ENCODE measurements at places on chromosomes 7 and 10.
A peak's percentile ranks its signal among the peaks of the same experiment; 100 is the strongest.

GRCh38 chr7:113086431-113086888 is at the start of gene GPR85:
Gene GPR85 (minus strand): TSS chr7:113086827. CDS start chr7:113084721, 2,106 bp downstream.
- H3K4me1 ChIP-seq = peaks cover 6% of the 10 kb centered on the region
- DNase-seq = peak; percentile 12
- H3K27me3 ChIP-seq = no peaks in the 10 kb centered on the region
- no peak within 1 kb of the TSS for H3K27ac ChIP-seq
- H3K4me3 ChIP-seq = peak within 1 kb of the TSS; percentile 45

GRCh38 chr7:75650062-75650461 is 88.7 kb downstream of the HIP1 start:
- H3K4me3 ChIP-seq = no peak overlapping the region
- no peaks in the 10 kb centered on the region for H3K36me3 ChIP-seq
- no peak overlapping the region for H3K27ac ChIP-seq
- no peaks in the 10 kb centered on the region for H3K4me1 ChIP-seq

GRCh38 chr7:38169847-38170246 is 8.2 kb upstream of the STARD3NL start:
- no peak overlapping the region for H3K4me3 ChIP-seq
- no peaks in the 10 kb centered on the region for H3K27me3 ChIP-seq
- H3K36me3 ChIP-seq = no peaks in the 10 kb centered on the region
- H3K27ac ChIP-seq = no peak overlapping the region

DNA sequence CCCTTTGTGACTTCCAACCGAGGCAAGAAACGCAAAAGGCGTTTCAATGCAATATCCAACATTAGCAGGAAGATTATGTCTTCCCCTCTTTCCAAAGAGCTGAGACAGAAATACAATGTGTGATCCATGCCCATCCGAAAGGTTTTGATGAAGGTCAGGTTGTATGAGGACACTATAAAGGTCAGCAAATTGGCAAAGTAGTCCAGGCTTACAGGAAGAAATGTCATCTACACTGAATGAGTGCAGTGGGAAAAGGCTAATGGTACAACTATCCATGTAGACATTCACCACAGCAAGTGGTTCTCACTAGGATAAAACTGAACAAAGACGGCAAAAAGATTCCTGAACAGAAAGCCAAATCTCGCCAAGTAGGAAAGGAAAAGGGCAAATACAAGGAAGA is 27.8 kb upstream of the DNA2 start:
- no peaks in the 10 kb centered on the region for H3K4me1 ChIP-seq
- DNase-seq = no peak
- H3K36me3 ChIP-seq = peaks cover 15% of the 10 kb centered on the region
- H3K27ac ChIP-seq = no peak overlapping the region
- H3K27me3 ChIP-seq = no peaks in the 10 kb centered on the region
- H3K4me3 ChIP-seq = no peak overlapping the region

DNA sequence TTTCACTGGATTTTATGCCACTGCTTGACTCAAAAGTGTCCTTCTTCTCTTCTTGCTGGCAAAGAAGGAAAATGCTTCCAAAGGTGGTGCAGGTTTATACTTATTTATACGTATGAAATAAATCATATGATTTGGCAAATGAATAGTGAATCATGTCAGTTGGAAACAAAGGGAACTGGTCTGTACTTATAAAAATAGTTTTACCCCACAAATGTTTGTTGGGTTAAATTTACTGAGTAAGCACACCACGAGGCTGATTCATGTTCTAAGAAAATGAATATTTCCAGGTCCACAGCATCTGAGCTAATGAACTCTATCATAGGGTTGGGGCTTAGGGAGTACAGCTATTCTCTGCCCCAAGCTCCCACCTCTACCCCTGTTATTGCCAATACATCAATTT is 232.2 kb downstream of the TRIL start:
- no peaks in the 10 kb centered on the region for H3K27me3 ChIP-seq
- H3K4me1 ChIP-seq = no peaks in the 10 kb centered on the region
- no peak for DNase-seq

GRCh38 chr10:26781797-26782196 is 79.0 kb downstream of the ABI1 start:
- H3K27me3 ChIP-seq = no peaks in the 10 kb centered on the region
- H3K4me3 ChIP-seq = peak overlapping the region; percentile 8
- H3K27ac ChIP-seq = peak overlapping the region; percentile 69
- peaks cover 42% of the 10 kb centered on the region for H3K4me1 ChIP-seq
- DNase-seq = no peak
- H3K36me3 ChIP-seq = peaks cover 11% of the 10 kb centered on the region

DNA sequence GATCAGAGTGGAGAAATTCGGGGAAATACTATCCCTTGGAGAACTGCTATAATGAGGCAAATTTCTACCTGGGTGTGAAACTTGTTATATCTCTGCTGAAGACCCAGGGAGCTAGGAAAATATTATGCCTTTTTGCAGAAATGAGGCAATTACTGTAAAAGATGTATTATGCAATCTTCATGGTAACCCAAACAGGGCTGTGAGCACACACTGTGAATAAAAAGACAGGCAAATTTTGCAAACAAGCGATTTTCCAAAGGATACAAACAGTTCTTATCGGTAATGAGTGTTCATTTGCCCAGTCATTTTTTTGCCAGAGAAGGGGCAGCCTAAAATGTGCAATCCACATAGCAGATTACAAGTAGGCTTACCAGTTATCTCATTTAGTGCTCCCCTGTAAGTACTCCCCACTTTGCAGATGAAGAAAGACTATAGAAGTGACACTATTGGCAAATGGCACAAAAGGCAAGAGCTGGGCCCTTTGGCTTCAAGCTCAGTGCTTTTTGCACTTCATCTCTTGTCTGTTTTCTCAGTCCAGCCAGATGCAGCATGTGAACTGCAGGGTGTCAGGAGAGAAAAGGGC is 205.8 kb downstream of the HECW1 start:
- H3K36me3 ChIP-seq = no peaks in the 10 kb centered on the region
- H3K27ac ChIP-seq = no peak overlapping the region
- no peaks in the 10 kb centered on the region for H3K27me3 ChIP-seq
- no peak for DNase-seq

DNA sequence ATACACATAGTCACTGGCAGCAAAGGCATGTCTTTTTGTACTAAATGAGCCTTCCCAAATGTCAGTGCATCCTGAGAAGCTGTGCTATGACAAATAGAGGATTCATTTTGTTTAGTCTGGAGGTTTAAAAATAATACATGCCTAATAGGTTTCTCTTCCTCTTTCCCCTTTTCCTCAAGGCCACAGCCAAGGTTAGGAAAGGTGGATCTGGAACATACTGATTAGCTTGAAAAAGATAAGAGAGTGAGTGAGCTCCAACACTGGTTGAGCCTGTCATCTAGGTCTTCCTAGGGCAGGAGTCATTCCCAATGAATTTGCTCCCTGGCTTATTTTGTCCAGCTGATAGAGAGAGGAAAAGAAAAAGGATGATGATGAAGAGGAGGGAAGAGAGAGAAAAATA is 14.4 kb upstream of the SP4 start:
- H3K4me3 ChIP-seq = no peak overlapping the region
- H3K27me3 ChIP-seq = no peaks in the 10 kb centered on the region
- H3K36me3 ChIP-seq = no peaks in the 10 kb centered on the region
- H3K27ac ChIP-seq = no peak overlapping the region

GRCh38 chr10:100993986-100994708 is 5.5 kb upstream of the LZTS2 start:
- no peak overlapping the region for H3K27ac ChIP-seq
- no peak for DNase-seq
- no peaks in the 10 kb centered on the region for H3K27me3 ChIP-seq

GRCh38 chr7:142496545-142496991 is 238.7 kb upstream of the PRSS58 start:
- peak; percentile 41 for DNase-seq
- H3K4me3 ChIP-seq = no peak overlapping the region
- no peaks in the 10 kb centered on the region for H3K4me1 ChIP-seq
- H3K27me3 ChIP-seq = no peaks in the 10 kb centered on the region

- no peak for DNase-seq
- no peaks in the 10 kb centered on the region for H3K4me1 ChIP-seq
- no peaks in the 10 kb centered on the region for H3K27me3 ChIP-seq
- no peak overlapping the region for H3K4me3 ChIP-seq
These were observed 134.1 kb downstream of the SH2D4B start for GRCh38 chr10:80671847-80672246.

DNA sequence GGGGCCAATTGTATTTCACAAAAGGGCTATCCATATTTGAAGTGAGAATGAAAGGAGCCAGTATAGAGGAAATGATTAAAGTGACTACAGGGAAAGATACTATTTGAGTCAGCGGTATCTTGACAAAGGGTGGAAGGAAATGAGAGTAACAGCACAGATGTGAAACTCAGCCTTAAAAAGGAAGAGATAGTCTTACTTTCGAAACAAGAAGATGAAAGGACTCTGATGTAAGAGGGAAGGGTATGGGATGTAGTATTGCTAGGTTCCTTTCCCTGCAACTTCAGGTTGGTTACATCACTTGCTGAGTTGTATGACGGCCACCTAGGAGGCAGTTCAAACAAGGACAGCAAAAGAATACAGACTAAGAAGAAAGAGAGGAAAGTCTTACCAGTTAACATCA is 13.7 kb downstream of the CISD1 start:
- DNase-seq = peak; percentile 66
- peaks cover 9% of the 10 kb centered on the region for H3K4me1 ChIP-seq
- H3K27ac ChIP-seq = peak overlapping the region; percentile 71
- peaks cover 8% of the 10 kb centered on the region for H3K36me3 ChIP-seq

- no peaks in the 10 kb centered on the region for H3K27me3 ChIP-seq
- DNase-seq = no peak
- H3K36me3 ChIP-seq = no peaks in the 10 kb centered on the region
These were observed 21.9 kb downstream of the CHRM2 start for GRCh38 chr7:136890399-136890798.

- peaks cover 7% of the 10 kb centered on the region for H3K36me3 ChIP-seq
- no peak overlapping the region for H3K27ac ChIP-seq
- H3K27me3 ChIP-seq = no peaks in the 10 kb centered on the region
- DNase-seq = no peak
- peaks cover 27% of the 10 kb centered on the region for H3K4me1 ChIP-seq
- peak overlapping the region; percentile 41 for H3K4me3 ChIP-seq
These were observed 23.6 kb downstream of the ZNF783 start for GRCh38 chr7:149285603-149286002.

- H3K27me3 ChIP-seq = peaks cover 23% of the 10 kb centered on the region
- no peaks in the 10 kb centered on the region for H3K36me3 ChIP-seq
- no peak for DNase-seq
- no peak overlapping the region for H3K4me3 ChIP-seq
These were observed 3.9 kb downstream of the ADAM12 start for GRCh38 chr10:126384269-126384873.

GRCh38 chr7:55552320-55553023 is 19.8 kb downstream of the VOPP1 start:
- H3K27ac ChIP-seq = no peak overlapping the region
- DNase-seq = no peak
- H3K4me3 ChIP-seq = no peak overlapping the region
- peaks cover 90% of the 10 kb centered on the region for H3K4me1 ChIP-seq

DNA sequence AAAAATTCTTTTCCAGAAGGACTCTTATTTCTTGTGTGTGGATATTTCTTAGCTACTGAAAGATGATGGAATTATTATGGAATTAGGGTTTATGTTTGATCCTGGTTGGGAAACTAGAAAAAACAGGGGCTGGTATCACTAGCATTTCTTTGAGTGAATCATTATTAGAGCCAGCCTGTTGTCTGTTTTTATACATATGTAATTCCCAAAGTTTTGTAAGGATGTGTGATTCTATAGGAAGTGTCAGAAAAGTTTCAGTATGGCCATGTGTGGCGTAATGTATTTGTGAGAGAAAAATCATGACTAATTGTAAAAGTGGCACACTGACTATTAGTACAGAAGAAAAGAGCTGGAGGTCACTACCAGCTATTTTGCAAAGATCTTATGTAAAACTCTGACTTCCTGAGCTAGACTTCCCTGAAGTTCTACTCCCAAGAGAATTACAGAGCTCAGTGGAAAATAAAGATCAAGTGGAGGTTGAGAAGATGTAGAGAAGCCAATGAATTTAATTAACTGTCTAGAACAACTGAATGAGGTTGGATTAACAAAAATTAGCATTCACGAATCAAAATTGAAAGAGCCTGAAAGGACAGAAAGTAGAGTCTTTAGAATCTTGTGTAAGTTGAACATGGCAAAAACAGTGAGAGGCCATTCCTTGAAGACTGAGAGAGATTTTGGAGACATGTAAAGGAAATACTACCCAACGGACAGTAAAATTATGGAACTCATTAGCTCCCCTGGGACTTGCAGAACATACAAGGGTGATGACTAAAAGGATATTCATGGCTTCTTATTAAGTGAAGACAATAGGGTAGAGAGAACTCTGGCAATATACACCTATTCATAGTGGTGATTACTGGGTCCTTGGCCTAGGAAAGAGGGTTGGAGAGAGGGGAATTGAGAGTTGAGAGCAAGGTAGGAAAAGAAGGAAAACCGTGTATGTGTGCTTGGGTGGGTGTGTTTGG is 12.5 kb downstream of the ZNF365 start:
- H3K27ac ChIP-seq = no peak overlapping the region
- H3K36me3 ChIP-seq = no peaks in the 10 kb centered on the region
- DNase-seq = no peak
- no peaks in the 10 kb centered on the region for H3K4me1 ChIP-seq
- no peaks in the 10 kb centered on the region for H3K27me3 ChIP-seq
- H3K4me3 ChIP-seq = no peak overlapping the region

DNA sequence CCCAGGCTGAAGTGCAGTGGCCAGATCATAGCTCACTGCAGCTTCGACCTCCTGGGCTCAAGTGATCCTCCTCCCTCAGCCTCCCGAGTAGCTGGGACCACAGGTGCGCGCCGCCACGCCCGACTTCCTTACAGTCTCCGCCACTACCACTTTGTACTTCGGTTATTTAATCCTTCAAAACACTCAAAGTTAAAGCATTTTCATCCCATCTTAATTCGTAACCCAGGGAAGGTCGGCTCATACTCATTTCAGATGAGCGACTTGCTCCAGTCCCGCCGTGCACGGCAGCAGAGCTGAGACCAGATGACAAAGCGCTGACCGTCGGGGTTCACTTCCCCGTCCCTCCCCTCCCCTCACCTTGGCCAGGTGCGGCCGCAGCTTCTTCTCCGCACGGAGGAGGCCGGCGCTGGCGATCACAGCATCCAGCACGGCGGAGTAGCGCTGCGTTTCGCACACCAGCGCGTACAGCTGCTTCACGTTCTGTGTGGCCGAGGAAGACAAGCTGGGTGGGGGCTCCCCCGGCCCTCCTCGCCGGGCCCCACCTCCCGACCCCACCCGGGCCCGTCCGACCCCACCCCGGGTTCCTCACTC is 457 bp downstream of the NSUN5 start:
- no peak for DNase-seq
- H3K27me3 ChIP-seq = no peaks in the 10 kb centered on the region
- peaks cover 34% of the 10 kb centered on the region for H3K36me3 ChIP-seq
- H3K4me3 ChIP-seq = peak overlapping the region; percentile 80
- H3K27ac ChIP-seq = no peak overlapping the region

- peaks cover 11% of the 10 kb centered on the region for H3K4me1 ChIP-seq
- H3K27me3 ChIP-seq = no peaks in the 10 kb centered on the region
- DNase-seq = peak; percentile 78
- H3K4me3 ChIP-seq = peak overlapping the region; percentile 58
These were observed 7.4 kb upstream of the APBB1IP start for GRCh38 chr10:26430641-26431163.

DNA sequence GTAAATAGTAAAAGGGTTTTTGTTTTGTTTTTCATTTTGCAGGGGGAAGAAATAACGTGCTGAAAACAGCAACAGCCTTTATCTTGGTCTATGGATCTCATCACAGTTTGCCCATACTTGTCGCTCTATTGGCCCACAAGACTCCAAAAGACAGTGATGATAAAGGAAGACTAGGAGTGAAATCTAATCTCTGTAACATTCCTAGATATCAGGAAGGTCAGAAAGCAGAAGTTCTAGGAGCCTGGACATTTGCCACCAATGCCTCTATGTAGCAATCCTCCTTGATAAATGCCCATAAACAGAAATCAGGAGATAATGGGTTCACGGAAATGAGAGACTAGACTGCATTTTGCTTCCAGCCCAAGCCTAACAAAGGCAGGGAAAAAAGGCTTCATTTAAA is 8.9 kb downstream of the CUBN start:
- H3K36me3 ChIP-seq = no peaks in the 10 kb centered on the region
- no peaks in the 10 kb centered on the region for H3K4me1 ChIP-seq
- no peak overlapping the region for H3K4me3 ChIP-seq
